ENCODE measurements at places on chromosomes 2 and 18. TPM values are rescaled to one million over a fixed set of nuclear protein-coding genes. Genes with fewer than 3 reads are reported as not detected.
A peak's percentile ranks its signal among the peaks of the same experiment; 100 is the strongest.

- DNase-seq = no peak
Measured at GRCh38 chr18:9449600-9450414, 25.5 kb upstream of the RALBP1 start.

- no peak for DNase-seq
Measured at GRCh38 chr2:215832791-215833190, 180.6 kb downstream of the MREG start.

DNA sequence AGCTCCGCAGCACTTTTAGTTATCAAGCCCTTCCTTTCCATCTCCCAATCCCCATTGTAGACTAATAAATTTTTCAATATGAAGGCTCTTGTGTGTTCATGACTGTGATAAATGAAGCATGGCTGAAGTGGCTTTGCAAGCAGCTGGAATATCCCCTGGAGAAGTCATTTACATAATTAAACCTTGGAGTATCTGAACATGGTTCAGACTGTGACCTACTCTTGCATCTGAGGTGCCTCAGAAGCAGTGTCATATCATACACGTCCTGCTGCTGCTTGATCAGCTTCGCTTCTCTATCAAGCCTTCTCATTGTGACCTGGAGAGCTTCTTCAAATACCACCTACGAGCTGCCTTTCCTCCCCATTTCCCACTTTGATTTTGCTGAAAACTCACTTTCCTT, 48.4 kb upstream of the ZNF397 start:
- DNase-seq = no peak

The EPB41L3 gene
- 29.1 TPM for total RNA-seq

The SAG gene
- total RNA-seq = not detected

DNA sequence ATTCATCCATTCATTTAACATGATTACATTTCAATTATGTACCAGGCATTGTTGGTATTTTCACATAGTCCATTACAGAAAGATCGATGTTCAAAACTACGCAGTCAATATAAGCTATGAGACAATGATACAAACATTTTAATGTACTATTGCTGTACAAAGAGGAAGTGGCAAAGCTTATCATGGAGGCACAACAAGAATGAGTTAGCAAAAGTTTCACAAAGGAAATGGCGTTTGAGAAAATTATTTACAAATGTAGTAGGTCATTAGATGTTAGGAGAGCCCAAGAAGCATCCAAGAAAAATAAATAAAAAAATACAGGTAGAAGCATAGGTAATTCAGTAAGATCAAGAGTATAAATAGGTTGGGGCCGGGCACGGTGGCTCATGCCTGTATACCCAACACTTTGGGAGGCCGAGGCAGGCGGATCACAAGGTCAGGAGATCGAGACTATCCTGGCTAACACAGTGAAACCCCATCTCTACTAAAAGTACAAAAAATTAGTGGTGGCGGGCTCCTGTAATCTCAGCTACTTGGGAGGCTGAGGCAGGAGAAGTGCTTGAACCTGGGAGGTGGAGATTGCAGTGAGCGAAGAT, 1730.8 kb upstream of the CELF4 start:
- DNase-seq = no peak

The SLC16A14 gene
- total RNA-seq = 3.8 TPM

DNA sequence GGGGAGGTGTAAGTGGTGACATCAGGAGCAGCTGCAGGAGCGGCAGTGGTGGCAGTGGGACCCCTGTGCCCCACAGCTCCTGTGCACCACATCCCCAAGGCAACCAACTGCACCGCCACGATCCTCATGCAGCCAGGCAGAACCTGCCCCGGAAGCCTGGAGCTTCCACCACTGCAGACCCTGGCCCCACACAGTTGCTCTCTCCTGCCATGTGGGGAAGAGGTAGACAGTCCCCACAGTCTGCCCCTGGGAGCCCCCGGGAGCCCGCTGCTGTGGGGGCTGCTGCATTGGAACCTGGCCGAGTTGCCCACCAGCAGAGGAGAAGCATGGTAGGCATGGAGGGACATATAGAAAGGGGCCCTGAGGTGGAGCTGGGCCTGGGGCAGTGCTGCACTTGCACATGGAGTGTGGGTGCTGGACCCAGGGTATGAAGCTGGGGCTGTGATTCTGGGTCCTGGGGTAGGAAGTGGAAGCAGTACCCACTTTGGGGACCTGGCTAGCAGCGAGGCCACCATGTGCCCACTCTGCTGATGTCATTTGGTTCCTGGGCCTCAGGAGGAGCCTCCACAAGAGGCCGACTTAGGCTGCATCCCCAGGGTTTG, 623.3 kb upstream of the LRRTM4 start:
- DNase-seq = no peak

DNA sequence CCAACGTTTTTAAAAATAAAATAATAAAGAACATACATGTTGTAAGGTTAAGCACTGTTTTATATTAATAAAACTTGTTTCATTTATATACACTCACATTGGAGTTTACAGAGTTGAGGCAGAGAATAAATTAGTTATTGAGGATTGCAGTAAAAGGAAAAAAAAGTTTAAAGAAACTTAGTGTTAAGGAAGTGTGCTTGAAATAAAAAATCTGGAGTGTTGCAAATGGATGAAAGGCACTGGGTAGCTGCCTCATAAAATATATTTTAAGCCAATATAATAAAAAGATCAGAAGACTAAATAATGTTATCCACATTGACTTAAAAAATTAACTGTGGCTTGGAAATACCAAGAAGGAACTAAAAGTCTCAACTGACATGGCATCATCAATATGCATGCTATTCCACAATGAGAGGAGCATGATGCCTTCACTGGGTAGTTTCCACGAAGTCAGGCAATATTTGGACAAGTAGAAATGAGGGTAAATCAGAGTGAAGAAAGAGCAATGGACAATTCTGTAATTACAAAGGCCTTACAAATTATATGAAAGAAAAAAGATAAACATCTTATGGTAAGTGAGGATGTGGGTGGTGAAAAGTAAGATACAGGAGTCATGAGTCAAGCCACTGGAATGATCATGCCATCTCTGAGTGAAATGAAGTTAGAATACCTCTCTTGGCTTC, 2.5 kb downstream of the GALNT3 start:
- DNase-seq = no peak

The CMPK2 gene
- total RNA-seq = 5.6 TPM

GRCh38 chr2:16223841-16224177, 283.5 kb downstream of the MYCN start:
- no peak for DNase-seq

GRCh38 chr2:242065426-242065825, 195.9 kb downstream of the RTP5 start:
- no peak for DNase-seq

The FSHR gene
- total RNA-seq = 0.47 TPM

DNA sequence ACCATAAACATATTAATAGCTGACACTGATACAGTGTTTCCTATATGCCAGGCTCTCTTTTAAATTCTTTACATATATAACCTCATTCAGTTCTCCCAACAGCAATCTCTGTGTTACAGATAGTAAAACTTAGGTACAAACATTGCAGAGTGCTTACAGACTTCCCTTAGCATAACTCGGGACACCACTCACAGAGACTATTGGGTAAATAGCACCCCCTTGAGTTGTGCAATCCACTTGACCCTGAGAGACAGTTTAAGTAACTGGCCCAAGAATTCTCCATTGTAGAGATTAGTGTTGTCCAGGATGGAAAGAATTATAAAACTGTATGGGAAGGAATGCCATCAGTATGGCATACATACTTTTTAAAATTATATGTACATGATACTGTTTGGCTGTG, 110.1 kb downstream of the POLE4 start:
- no peak for DNase-seq

The MAL gene
- total RNA-seq = 4.5 TPM

The TCF23 gene
- not detected for total RNA-seq

The TRIM43 gene
- not detected for total RNA-seq

DNA sequence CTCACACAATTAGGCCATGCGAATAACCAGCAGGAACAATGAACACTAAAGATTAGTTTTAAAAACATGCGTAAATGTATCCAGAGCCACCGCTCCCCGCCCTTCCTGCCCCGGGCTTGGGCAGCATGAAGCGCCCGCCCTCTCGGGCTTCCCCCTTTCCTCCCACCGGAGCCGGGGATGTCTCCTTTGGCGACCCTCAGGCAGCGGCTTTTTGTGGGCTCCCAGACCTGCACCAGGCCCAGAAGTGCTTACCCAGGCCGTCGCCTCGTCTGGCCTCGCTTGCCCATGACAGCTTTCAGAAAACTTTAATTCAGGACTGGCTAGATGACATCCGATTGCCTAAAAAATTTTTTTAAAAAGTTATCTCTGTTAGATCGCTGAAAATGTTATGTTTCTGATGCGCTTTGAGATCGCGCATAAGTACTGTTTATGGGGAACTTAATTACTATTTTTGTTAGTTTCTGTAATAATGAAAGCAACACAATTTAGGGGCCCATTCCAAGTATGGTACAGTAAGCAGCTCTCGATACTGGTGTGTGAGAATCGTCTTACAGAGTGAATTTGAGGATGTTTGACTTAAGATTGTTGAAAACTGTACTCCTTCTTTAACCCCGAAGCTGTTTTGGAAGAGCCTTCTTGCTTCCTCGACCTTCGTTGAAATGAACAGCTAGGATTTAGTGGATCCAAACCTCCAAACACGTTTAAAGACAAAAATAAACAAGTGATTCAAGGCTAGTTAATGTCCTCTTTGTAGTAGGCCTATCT, 1.1 kb downstream of the MAP3K20 start:
- DNase-seq = peak; percentile 56

The DIPK1C gene
- 5.7 TPM for total RNA-seq

GRCh38 chr2:26059542-26059941, 25.7 kb downstream of the RAB10 start:
- DNase-seq = no peak

DNA sequence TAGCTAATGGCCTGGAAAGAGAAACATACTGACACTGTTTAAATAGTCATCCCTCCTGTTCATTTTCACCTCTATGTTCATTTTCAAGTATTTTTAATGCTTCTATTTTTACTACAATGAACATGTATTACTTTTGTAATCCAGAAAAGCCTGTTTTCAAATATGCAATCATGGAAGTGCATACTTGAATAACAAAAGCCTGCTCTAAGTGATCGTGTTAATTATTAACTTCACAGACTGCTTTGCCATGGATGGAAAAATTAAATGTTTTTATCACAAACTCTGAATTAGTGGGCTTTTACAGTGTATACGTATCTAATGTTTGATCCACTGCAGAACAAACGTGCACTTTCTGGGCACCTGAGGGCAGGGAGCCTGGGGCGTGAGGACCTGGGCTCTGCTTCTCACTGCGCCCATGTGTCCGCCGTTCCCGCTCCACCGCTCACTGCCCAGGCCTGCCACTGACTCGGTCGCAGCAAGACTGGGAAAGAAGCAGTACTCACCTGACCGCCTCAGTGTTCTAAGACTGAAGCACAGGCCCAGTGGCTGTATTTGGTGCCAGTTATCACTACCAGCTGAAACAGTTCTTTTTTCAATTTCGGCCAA, 80.6 kb downstream of the UXS1 start:
- DNase-seq = no peak

The POTEI gene
- total RNA-seq = not detected

DNA sequence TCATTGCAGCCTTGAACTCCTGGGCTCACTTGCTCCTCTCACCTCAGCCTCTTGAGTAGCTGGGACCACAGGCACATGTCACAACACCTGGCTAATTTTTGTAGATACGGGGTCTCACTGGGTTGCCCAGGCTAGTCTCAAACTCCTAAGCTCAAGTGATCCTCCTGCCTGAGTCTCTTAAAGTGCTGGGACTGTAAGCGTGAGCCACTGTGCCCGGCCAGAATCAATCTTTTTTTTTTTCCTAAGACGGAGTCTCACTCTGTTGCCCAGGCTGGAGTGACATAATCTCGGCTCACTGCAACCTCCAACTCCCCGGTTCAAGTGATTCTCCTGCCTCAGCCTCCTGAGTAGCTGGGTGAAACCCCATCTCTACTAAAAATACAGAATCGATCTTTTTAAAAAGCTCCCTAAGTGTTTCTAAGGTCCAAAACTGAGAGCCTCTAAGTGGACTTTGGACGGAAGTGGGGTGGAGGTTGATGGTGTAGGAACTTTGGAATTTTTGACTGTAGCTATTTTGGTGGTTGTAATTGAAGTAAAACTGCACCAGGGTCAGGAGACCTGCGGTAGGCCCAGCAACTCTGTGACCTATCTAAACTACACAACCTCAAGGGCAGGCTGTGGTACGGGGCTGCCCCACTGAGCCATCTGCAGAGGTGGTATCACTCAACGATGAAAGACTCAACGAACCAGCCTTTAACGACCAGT, 82.9 kb downstream of the POLR1A start:
- no peak for DNase-seq

DNA sequence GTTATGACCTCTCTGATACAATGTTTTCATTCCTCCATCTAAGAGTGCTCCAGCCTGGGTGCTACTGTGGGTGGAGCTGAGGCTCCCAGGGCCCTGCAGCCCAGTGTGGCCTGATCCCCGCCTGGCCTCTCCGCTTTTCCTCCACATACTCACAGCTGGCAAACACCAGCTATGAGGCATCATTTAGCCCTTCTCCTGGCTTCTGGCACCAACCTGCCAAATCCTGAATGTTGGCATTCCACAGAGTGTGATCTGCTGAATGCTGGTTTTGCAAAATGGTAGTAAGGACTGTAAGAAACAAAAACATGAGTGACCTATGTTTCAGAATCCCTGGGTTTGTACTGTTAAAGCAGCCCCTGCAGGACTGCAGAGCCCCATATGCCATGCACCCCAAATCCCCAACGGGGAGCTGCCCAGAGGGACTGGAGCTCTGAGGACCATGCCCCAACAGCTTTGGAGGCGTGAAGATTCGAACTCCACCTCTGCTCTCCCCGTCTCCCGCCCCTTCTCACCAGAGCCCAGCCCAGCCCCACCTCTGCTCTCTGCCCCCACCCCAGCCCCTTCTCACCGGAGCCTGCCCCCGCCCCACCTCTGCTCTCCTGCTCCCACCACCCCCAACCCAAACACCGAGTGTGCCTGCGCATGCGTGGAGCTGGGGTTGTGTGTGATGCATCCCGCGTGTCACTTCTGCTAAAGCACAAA, 4.2 kb downstream of the SLC66A2 start:
- no peak for DNase-seq

The SULT1C2 gene
- 0.69 TPM for total RNA-seq

- no peak for DNase-seq
Measured at GRCh38 chr2:233498126-233498525, 68.5 kb downstream of the USP40 start.

The BOLL gene
- total RNA-seq = 0.12 TPM

The FNDC4 gene
- 1.0 TPM for total RNA-seq

The PROC gene
- total RNA-seq = not detected

The SRD5A2 gene
- total RNA-seq = not detected

The GPR155 gene
- total RNA-seq = 13.3 TPM

- DNase-seq = no peak
Measured at GRCh38 chr2:121182520-121182919, 102.5 kb downstream of the TFCP2L1 start.

GRCh38 chr2:45009928-45010701, 863 bp upstream of the SIX2 start:
- peak; percentile 81 for DNase-seq

All from heart right ventricle (tissue), 16 donors.